Endothelial cell of umbilical vein (primary cell): ENCODE measurements at places on chromosomes 3 and 15. TPM values are rescaled to one million over a fixed set of nuclear protein-coding genes. Genes with fewer than 3 reads are reported as not detected.

The PDE8A gene
- total RNA-seq, result 45.7 and 46.9 TPM in 2 replicates

The AHSG gene
- total RNA-seq, result not detected in 2 replicates

DNA sequence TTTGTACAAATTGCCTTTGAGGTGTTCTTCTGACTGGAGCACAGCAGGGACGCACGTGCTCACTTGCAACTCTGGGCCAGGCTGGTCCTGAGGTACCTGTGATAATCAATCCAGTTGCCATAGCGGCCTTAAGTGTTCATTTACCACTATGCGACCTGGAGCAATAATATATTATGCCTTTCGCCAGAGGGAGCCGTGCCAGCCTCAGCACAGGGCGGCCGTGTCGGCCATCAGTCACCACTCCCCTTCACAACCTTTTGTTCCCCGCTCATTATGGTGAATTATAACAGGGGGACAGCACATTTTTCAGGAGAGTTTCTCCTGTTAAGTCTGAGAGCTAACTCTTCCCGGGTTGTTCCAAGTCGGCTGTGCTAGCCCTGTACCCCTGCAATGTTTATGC is 289.7 kb downstream of the RORA start:
- H3K4me3 ChIP-seq, result no peak overlapping the region
- no peak overlapping the region for H3K27ac ChIP-seq
- H3K27me3 ChIP-seq, result no peaks in the 10 kb centered on the region
- no peak for DNase-seq

DNA sequence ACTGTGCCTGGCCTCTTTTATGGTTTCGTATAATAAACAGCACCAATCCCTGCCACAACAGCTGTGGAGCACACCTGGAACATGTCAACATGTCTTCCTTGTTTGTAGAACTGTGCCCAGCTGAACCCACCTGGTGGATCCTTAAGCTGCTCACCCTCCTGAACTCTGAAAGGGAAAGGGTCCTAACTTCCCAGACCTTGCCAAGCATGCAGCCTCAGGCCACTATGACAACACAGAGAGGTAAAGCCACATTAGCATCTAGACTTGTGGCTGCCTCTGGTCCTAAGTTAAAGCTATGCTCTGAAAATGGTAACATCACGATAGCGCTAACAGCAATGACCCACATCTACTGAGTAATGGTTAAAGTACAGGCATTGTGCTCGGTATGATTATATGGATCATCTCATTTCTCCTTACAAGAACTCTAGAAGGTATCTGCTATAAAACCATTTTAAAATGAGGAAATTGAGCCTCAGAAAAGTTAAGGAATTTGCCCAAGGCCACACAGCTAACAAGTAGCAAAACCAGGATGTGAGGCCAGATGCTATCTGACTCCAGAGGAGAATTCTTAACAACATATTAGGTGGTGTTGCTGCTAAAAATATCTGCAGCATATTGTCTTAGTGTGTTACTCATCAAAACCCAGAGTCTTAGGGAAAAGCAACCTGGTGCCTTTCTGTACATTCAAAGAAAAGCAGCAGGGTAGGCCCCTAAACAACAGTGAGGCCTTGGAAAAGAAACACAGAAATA is 23.1 kb upstream of the HERC1 start:
- no peaks in the 10 kb centered on the region for H3K36me3 ChIP-seq
- no peak overlapping the region for H3K4me3 ChIP-seq
- DNase-seq, result peak; percentile 86
- H3K4me1 ChIP-seq, result peaks cover 28% of the 10 kb centered on the region
- H3K27ac ChIP-seq, result peak overlapping the region; percentile 90

- H3K27me3 ChIP-seq, result no peaks in the 10 kb centered on the region
- peaks cover 20% of the 10 kb centered on the region for H3K4me1 ChIP-seq
- peak; percentile 52 for DNase-seq
These were observed 3.8 kb downstream of the SGO1 start for GRCh38 chr3:20182206-20182605.

DNA sequence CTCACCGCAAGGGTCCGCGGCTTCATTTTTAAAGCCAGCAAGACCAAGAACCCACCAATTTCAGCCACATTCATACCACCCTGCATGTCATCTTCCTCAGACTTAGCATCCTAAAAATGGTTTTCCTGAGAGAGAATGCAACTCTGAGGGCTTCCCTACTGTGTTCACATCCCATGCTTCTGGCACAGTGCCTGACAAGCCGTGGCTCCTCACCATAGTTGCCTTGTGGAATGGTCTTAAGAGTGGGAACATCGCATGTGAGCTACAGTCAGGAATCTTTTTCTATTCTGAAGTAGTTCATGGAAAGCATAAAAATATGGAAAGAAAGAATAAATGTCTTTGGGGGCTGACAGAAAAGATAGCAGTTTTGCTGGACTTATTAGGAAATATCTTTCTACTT is 120.3 kb downstream of the RAP2B start:
- no peaks in the 10 kb centered on the region for H3K36me3 ChIP-seq
- no peak for DNase-seq
- H3K27me3 ChIP-seq, result no peaks in the 10 kb centered on the region
- H3K4me1 ChIP-seq, result peaks cover 15% of the 10 kb centered on the region
- no peak overlapping the region for H3K27ac ChIP-seq
